ENCODE measurements at places on chromosomes 11 and 22.

GRCh38 chr11:38693306-38693705 is 2095.3 kb upstream of the RAG2 start:
- DNase-seq, result no peak

DNA sequence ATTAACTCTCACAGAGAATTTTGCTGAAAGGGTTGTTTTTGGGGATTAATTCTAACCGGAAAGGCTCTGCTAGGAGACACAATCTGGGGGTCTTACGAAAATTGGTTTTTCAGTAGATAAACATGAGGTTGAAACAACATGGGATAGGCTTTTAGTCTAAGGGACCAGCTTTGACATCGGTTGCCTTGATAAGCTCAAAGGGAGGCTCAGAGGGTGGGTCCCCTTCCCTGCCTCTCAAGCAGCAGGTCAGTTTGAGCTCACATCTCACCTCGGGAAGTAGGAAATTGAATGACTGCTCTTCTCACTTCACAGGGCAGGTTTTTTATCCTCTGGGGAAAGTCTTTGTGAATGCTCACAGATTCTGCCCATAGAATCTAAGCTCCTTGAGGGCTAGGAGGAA is 70.2 kb upstream of the KIRREL3 start:
- no peak for DNase-seq

GRCh38 chr11:70437111-70437784 is 38.9 kb downstream of the CTTN start:
- no peak for DNase-seq

DNA sequence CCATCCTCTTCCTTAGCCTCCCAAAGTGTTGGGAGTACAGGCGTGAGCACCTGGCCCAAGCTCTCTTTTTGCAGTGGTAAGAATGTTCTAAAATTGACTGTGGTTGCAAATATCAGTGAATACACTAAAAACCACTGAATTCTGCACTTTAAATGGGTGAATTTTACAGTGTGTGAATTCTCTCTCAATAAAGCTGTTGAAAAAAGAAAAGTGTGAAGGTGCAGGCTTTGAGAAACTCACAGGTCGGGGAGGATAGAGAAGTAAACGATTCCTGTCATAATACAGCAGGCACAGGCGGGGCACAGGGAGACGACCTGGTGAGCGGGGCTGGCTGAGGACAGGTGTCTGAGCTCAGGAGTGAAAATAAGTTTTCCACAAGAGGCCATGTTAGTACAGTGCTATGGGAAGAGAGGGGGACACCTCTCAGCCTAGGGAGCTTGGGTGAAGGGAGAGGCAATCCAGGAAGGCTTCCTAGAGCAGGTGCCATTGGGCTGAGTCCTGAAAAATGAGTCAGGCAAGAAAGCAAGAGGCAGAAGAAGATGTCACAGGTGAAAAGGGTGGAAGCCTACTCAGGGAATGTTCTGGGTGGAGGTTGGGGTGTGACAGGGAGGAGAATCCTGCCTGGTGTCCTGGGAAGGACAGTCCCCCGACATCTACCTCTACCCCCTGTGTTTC is 26.1 kb downstream of the LIF start:
- DNase-seq, result no peak

DNA sequence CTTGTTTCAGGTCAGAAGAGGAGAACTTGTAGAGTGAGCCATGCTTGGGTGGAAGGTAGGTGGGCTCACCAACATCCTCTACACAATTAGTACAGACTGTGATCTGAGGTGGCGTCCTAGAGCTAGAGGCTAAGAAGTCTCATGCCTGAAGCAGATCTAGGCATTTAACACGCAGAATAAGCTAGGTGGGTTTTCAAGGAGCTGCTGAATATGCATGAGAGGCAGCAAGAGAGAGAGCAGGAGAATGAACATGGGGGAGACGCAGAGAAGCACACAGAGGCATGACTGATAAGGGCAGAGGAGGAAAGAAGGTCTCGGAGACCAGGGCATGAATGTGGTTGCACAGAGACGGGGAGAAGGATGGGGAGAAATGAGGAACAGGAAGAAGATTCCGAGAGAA is 36.8 kb upstream of the JAM3 start:
- no peak for DNase-seq

DNA sequence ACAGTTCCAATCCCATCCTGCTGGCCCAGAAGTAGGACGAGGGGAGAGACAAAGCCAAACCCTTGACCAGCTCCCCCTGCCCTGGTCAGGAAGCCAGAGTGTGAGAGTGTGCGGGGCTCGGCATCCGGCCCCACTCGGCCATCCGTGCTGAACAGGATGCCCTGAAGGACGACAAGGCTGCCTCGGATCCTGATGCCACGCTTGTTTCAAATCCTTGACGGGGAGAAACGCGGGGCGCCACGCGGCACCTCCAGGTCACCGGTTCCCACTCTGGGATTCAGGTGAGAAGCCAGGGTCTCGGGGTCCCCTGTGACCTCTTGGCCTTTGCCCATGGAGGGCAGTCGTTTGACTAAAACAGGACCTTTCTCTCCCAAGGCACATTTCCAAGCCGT is 167.8 kb downstream of the BRD1 start:
- no peak for DNase-seq

GRCh38 chr11:78564490-78565467 is 9.9 kb downstream of the NARS2 start:
- DNase-seq, result no peak

GRCh38 chr11:32353884-32354283 is 81.5 kb downstream of the WT1 start:
- DNase-seq, result peak; percentile 21

- no peak for DNase-seq
Measured at GRCh38 chr11:91299980-91300379, 924.6 kb upstream of the FAT3 start.

DNA sequence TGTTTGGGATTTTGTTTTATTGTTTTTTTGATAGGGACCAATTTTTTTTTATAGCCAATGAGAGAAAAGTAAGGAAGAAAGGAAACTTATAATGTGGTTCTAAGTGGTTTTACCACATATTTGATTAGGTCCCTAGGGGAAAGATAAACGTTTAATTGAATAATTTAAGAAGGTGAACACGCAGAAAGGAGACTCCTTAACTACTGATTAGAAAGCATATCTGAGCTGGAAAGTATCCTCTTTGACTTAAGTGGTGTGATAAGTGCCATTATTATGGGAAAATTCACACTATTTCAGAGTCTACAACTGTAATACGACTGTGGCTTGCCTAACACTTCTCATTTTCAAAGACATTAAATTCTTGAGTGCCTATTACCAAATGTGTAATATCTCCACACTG is 106.5 kb upstream of the GRAMD1B start:
- DNase-seq, result no peak

Measured in H54 (cell line).